ENCODE measurements at places on chromosomes 5 and 9.

DNA sequence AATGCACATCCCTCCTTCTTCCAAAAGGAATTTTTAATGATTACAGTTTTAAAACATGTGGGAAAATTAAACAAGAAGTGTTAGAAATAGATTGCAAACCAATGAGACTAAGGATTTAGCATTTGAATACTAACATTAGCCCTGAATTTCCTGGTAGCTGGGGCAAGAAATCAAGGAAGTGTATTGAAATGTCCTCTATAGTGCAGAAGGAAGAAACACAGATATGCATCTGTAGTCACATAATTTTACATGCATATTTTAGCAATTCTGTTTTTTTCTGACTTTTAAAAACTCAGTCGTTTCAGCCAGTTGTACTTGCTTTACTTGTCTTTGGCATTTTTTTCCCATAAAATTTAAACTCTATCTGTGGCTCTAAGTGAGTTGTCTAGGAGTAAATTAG, 45.8 kb downstream of the FRMPD1 start:
- no peak for DNase-seq

- no peak for DNase-seq
These were observed 14.2 kb upstream of the FRRS1L start for GRCh38 chr9:109181284-109181683.

DNA sequence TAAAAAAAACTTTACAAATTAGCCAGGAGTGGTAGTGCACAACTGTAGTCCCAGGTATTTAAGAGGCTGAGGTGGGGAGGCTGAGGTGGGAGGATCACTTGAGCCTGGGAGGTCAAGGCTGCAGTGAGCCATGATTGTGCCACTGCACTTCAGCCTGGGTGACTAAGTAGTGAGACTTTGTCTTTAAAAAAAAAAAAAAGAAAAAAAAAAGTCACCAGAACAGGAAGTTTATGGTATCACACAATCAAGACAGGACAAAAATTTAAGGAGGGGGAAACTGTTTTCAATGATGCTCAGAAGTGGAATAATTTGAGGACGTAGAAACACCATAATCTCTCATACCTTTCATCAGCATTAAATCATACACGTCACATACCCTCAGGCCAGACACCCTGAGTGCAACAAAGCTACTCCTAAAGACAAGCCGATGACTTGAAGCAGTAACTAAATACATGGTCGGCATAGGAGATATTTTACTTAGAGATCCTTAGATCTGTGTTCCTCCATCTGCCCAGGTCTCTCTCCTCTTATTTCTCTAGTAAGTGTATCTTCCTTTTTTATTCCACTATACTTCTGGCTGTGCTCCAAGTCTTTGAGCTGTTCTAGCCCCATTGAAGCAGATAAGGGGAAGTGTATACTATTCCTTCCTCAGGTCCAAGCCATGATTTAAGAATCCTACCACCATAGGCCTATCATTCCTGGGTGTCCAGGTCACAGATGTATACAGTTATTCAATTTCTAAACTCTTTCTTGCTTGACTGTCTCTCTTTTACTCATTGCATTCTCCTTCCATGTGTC, 91.3 kb upstream of the APC start:
- DNase-seq: no peak

DNA sequence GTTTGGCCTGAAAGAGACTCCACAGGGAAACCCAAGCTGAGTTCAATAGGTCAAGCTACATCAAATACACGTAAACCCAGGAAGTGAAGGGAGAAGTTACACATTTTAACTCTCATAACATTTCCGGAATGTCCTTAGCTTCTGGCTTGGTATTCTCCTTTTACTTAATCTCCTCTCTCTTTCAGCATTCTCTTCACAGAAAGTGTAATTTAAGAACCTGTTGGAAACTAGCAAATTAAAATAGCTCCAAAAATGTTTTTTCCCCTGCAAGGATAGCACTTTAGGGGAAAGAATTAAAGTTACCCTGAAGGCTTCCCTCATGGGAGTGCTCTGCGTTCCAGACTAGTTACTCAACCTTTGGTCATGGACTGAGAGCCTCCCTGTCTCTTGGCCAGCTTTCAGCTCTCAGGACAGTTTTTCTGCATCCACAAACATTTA, 292.7 kb upstream of the TARS1 start:
- no peak for DNase-seq

DNA sequence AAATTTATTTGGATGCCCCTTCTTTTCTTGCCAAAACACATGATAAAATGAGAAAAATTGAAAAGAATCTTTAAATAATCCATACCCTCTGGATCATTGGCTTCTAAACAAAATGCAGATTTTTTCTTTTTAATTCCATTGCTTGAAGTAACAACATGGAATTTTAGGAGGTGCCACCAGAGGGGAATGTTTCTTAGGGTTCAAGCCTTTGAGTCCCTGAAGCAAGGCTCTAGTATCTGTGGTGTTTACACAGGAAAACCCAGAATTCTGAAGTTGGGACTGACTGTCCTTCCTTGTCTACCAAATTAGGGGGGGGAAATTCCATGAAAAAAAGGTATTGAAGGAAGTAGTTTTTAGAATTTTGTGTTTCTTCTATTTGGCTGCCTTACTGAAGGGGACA, 69.4 kb downstream of the LMNB1 start:
- DNase-seq: no peak

DNA sequence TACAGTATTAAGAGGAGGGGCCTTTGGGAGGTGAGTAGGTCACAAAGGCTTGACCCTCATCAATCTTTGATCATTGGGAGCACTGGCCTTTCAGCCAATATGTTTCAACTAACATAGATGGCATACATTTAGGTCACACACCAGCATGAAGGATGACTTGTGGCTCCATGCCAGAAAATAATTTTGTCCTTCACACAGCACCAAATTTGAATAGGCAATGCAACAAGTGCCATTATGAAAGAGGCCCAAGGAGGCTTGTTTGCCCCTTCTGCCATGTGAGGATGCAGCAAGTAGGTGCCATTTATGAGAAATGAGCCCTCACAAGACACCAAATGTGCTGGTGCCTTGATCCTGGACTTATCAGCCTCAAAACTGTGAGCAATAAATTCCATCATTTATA, 81.1 kb downstream of the JAKMIP2 start:
- no peak for DNase-seq

DNA sequence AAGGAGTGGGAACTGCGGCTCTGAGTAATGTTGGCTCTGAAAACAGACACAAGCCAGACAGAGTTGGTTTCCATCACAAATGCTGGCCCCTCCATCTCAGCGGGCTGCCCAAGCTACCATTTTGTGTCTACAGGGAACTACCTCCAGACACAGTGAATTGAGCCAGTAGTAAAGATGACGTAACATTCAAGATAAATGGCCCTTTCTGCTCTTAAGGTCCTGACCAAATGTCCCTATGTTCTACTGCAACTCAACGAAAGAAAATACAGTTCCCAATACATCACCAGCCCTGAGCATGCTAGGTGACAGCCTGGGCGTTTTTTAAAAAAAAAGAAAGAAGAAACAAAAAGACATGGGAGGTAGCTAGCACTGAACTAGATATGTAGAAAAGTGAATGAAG, 227.8 kb upstream of the RASEF start:
- no peak for DNase-seq

DNA sequence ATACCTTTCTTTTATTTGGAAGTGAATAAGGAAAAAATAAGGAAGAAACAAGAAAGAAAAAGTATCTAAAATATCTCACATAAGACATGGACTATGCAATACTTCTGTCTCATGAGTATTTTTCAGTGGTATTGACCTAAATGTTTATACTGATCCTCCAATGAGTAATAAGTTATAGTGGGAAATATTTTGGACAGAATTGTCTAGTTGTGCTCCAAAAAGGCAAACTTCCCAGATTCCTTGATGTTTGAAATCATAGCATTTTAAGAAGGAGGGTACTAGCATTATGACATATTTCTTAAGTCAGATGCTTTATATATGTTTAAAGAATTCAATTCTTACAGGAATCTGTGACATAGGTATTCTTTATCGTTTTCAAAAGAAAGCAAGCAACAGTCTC, 34.5 kb upstream of the BASP1 start:
- DNase-seq: no peak

GRCh38 chr5:35162848-35163709, 67.2 kb downstream of the PRLR start:
- no peak for DNase-seq

DNA sequence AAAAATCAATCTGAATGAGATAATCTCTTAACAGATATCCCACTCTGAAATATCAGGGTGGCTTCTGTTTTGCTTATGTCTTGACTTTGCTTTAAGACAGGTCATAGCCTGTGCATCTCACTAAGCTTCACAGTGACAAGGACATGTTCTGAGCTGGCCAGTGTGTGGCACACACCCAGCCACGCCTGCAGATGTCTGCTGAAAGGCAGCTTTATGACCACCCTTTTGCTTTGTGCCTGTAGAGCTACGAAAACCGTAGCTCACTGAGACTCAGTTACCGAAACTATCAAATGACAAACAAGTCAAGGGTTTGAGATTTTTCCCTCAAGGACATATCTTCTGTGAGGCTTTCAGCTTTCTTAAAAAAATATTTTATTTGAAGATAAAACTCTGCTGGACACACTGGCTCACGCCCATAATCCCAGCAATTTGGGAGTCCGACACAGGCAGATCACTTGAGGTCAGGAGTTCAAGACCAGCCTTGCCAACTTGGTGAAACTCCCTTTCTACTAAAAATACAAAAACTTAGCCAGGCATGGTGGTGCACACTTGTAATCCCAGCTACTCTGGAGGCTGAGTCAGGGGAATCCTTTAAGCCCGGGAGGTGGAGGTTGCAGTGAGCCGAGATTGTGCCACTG, 233.2 kb downstream of the SPATA31A1 start:
- no peak for DNase-seq

GRCh38 chr9:37082214-37082765, 38.1 kb upstream of the ZCCHC7 start:
- DNase-seq: no peak

DNA sequence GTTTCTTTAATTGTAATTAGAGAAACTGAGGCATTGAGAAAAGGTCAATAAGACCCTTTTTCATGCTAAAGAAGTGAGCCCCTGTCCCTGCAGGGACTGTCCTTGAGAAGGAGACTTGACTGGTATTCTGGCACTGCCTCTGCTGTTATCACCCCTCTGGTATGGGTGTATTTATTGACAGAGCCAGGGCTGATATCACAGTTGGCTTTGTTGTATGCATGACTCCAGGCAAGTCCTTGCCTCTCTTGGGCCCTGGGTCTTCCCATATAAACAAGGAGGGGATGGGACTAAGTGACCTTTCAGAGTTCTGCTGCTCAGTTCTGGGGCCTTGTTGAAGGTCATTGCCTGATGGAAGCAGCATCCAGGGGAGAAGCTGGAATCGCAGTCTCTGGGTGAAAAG, 71.8 kb upstream of the PPARGC1B start:
- no peak for DNase-seq

DNA sequence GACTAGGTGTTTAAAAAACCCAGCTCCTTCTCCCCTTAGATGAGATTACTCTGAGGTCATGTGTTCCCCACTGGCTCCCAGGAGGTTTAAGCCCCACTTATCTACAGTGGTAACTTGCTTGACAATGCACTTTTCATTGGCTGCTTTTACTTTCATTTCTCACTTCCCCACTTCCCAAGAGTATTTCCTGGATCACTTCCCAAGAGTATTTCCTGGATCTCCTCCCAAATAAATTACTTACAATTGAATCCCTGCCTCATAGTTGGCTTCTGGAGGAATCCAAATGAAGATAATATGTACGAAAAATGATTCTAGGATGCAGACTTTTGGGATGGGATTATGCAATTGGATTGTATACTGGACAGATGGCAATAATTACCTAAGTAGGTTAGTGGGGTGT, 47.1 kb upstream of the CHSY3 start:
- no peak for DNase-seq

DNA sequence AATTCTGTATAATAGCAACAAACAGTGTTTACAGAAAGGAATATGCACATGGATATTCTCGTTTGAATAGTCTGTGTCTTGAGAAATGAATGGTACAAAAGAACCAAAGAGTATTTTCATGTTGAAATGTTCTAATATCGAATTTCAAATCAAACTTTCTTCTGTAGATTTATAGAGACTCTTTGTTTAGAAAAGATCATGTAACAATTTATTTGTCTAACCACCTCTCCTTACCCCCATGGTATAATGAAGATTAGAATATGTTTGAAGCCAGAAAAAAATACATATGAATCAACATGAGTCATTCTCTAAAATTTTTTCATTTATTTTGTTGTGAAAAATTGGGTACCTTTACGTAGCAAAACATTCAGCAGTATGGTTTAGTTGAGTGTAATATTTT, 285.6 kb downstream of the PRR16 start:
- DNase-seq: no peak

DNA sequence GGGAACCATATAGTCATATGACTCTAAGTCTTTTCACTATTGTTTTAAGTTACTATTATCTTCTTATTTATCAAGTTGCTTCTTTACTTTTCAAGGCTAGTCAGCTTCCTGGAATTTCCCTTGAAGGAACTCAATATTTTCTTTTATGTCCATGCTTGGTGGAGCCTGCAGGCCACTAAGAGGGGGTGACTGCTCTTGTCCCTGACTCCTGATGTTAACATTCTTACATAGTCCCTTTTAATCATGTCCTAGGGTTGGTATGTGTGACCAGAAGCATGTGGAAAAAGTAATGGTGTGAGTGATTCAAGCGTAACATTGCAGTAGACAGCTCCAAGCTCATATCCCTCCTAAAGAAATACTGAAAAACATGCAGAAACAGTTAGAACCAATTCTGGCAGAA, 1536.2 kb upstream of the CDH9 start:
- no peak for DNase-seq

GRCh38 chr5:107968406-107968843, 297.7 kb upstream of the EFNA5 start:
- DNase-seq: no peak

GRCh38 chr5:97102010-97102470, 40.4 kb downstream of the LIX1 start:
- no peak for DNase-seq

GRCh38 chr5:135031813-135032694, 2.0 kb downstream of the PITX1 start:
- no peak for DNase-seq

GRCh38 chr5:43362725-43363435, 49.3 kb downstream of the CCL28 start:
- DNase-seq: no peak

DNA sequence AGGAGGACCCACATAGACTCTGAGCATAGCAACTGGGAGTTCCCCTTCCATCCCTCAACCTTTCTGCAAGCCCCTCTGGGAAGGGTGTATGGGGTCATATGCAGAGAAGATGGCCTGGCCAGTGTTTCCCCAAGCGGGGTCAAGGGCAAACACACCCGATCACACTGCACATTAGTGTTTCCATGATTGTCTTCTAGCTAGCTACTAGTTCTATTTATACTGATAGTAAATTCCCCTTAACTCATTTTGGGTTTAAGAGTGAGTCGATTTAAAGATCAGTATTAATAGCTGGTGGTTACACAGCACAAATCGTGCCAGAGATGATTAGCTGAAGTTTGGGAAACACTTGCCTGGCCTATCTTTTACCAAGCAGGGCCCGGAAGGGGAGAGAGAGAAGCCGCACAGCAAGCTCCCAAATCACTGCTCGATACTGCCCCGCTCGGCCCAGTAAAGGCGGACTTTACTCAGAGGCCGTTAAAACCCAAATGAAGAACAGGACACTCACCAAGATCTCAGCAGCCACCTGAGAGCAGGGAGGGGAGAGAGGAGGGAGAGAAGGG, 29.4 kb upstream of the TNIP1 start:
- no peak for DNase-seq

GRCh38 chr5:64497386-64497785, 8.4 kb upstream of the RGS7BP start:
- DNase-seq: no peak

Measured in activated T-cell treated with anti-CD3 and anti-CD28 coated beads, Interleukin-2, amount 50 U/mL, for 1 hour (primary cell).